ENCODE measurements at places on chromosomes 2 and 18. TPM values are rescaled to one million over a fixed set of nuclear protein-coding genes. Genes with fewer than 3 reads are reported as not detected.

NDC80 gene
- polyA plus RNA-seq: 27.2 TPM

LCT gene
- polyA plus RNA-seq: 0.03 TPM

RND3 gene
- polyA plus RNA-seq: 60.6 TPM

PDCD1 gene
- polyA plus RNA-seq: not detected

SPHKAP gene
- polyA plus RNA-seq: 2.5 TPM

TMEM182 gene
- polyA plus RNA-seq: 7.7 TPM

DIPK1C gene
- polyA plus RNA-seq: 0.26 TPM

RPRD1A gene
- polyA plus RNA-seq: 65.5 TPM

CCDC150 gene
- polyA plus RNA-seq: 22.7 TPM

CIB4 gene
- polyA plus RNA-seq: 0.92 TPM

AP1S3 gene
- 13.5 TPM for polyA plus RNA-seq

EML6 gene
- 13.3 TPM for polyA plus RNA-seq

SFT2D3 gene
- not detected for polyA plus RNA-seq

REEP1 gene
- 3.3 TPM for polyA plus RNA-seq

SLC11A1 gene
- polyA plus RNA-seq: 0.68 TPM

MLPH gene
- 2.6 TPM for polyA plus RNA-seq

CLEC4F gene
- polyA plus RNA-seq: not detected

ZNF512 gene
- 83.2 TPM for polyA plus RNA-seq

CD8B gene
- 0.60 TPM for polyA plus RNA-seq

CCDC148 gene
- 8.2 TPM for polyA plus RNA-seq

SP9 gene
- not detected for polyA plus RNA-seq

BCL2 gene
- polyA plus RNA-seq: 24.7 TPM

TMBIM1 gene
- 96.6 TPM for polyA plus RNA-seq

GAL3ST2 gene
- polyA plus RNA-seq: 0.37 TPM

UGT1A3 gene
- not detected for polyA plus RNA-seq

PGAP1 gene
- 27.5 TPM for polyA plus RNA-seq

ANKRD29 gene
- polyA plus RNA-seq: 0.55 TPM

SF3B6 gene
- polyA plus RNA-seq: 174 TPM

ALK gene
- polyA plus RNA-seq: 0.29 TPM

OR6B2 gene
- polyA plus RNA-seq: not detected

ITGA4 gene
- 29.6 TPM for polyA plus RNA-seq

PARD6G gene
- polyA plus RNA-seq: 30.2 TPM

PCARE gene
- 0.43 TPM for polyA plus RNA-seq

NR4A2 gene
- polyA plus RNA-seq: 0.82 TPM

SNX17 gene
- polyA plus RNA-seq: 114 TPM

CHRNA1 gene
- polyA plus RNA-seq: 5.2 TPM

RTP5 gene
- polyA plus RNA-seq: not detected

TUBA3E gene
- 0.12 TPM for polyA plus RNA-seq

CXXC1 gene
- 62.9 TPM for polyA plus RNA-seq

KIF1A gene
- polyA plus RNA-seq: 9.5 TPM

AQP12A gene
- 0.47 TPM for polyA plus RNA-seq

LYG2 gene
- polyA plus RNA-seq: 0.24 TPM

Measured in right renal cortex interstitium (tissue), 3 donors.